Fibroblast of skin of right biceps (primary cell): ENCODE measurements at places on chromosomes 11 and 22.
A peak's percentile ranks its signal among the peaks of the same experiment; 100 is the strongest.

GRCh38 chr22:23915290-23915689, 21.1 kb downstream of the MIF start:
- no peak for DNase-seq

DNA sequence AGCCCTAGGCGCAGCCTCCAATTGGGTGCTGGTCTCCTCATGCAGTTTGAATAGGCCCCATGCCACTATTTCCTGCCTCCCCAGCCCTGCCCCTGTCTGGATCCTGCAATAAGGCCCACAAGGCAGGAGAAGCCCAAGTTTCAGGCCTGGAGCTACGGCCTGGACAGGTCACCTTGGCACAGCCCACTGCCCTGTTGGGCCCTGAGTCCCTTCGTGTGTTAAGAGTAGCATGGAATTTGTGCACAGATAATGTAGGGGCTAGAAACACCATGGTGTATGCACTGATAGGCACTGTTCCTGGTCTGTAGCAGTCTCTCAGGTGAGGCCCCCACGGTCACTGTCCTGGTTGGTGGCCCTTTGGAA, 20.1 kb downstream of the CDC45 start:
- no peak for DNase-seq

DNA sequence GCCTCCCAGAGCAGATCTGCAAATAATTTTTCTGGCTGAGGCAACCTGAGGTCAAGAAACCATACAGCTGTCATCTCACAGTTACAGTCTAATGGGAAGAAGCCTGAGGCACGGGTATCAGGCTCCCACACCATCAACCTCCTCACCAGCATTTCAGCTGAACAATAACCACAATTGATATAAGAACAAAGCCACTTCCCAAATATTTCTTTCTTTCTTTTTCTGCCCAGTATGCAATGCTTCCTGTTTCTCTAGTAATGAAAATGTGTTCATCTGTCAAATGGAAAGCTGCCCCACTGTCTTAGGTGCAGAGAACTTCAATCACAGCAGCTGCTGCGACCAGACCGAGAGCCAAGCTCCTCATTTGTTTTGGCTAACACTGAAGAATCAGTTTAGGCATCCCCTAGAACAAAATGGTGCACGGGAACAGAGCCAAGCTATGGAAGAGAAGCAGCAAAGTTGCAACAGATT, 108.4 kb downstream of the BLID start:
- no peak for DNase-seq

DNA sequence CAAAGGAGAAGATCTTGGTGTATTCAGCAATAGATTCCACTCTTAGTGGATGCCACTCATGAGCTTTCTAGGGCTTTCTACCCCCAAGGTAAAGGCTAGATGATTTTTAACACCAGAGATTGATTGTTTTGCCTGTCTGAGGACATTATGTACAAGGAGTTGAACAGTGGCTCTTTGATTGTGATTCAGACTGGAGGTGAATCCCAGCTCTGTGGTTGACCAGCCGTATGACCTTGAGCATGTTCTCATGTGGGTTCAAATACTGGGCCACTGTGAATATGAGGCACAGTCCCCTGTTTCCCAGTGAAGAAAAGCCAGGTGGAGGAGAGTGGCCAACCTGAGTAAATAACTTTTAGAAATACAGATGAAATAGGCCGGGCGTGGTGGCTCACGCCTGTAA, 24.0 kb upstream of the PARVB start:
- DNase-seq, result no peak

GRCh38 chr22:46156031-46156430, 5.7 kb downstream of the PPARA start:
- DNase-seq, result no peak

GRCh38 chr11:65712633-65713076, 603 bp downstream of the KAT5 start:
- no peak for DNase-seq

- DNase-seq, result no peak
Observed at GRCh38 chr11:6746086-6746618, 25.6 kb downstream of the OR2AG2 start.

GRCh38 chr11:75635066-75635862, 33.6 kb downstream of the MAP6 start:
- DNase-seq, result peak; percentile 53

DNA sequence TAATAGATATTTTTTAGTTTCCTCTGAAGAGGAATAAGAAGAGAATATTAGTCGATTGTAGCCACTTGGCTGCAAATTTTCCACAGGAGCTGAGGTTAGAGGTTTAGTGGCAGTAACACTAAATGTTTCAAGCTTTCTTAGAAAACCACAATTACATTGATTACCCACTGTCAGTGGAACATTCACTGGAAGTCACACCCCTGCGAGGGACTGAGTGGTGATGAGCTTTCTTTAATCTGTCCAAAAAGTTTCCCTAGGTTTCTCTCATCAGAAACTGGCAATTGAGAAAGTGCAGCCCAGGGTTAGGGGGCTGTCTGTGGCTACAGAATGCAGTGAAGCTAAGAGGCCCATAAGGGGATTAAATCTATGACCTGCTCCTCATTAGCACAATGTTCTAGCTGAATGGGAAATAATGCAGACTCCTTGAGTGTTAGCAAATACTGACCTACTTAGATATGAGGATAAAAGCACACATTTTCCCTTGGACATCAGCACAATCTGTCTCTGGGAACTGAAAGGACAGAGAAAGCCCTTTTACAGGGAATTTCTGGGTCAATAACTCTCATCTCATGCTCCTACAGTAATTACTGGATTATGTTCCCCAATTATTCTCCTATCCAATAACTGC, 189.5 kb downstream of the FAM76B start:
- no peak for DNase-seq

DNA sequence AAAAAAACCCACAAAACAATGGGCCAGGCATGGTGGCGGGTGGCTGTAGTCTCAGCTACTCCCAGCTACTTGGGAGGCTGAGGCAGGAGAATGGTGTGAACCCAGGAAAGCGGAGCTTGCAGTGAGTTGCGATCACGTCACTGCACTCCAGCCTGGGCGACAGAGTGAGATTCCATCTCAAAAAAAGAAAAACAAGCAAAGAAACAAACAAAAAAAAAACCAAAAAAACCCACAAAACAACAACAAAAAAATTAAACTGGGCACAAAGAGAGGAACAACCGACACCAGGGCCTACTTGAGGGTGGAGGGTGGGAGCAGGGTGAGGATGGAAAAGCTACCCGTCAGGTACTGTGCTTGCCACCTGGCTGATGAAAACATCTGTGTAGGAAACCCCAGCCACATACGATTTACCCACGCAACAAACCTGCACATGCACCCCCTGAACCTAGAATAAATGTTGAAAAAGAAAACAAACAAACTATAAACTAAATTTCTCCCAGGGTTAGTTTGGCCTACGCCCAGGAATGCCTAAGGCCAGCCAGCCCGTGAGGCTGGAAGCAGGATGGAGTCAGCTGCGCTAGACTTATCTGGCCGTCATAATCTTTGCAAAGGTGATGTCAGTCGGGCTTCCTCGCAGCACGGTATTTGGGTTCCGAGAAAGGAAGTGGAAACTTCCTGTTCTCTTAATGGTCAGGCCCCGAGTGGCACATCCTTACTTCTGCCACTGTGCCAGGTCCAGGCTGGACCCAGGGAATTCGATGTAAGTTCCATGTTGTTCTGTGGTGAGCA, 21.9 kb upstream of the CYB5R3 start:
- DNase-seq, result no peak

- DNase-seq, result no peak
Observed at GRCh38 chr11:11268119-11268518, 84.9 kb downstream of the CSNK2A3 start.

GRCh38 chr11:63745304-63746170, 23.0 kb downstream of the ZFTA start:
- DNase-seq, result no peak

- DNase-seq, result no peak
Observed at GRCh38 chr22:43205748-43206508, 19.0 kb upstream of the TTLL12 start.

- DNase-seq, result no peak
Observed at GRCh38 chr11:11735586-11735985, 106.2 kb upstream of the USP47 start.

DNA sequence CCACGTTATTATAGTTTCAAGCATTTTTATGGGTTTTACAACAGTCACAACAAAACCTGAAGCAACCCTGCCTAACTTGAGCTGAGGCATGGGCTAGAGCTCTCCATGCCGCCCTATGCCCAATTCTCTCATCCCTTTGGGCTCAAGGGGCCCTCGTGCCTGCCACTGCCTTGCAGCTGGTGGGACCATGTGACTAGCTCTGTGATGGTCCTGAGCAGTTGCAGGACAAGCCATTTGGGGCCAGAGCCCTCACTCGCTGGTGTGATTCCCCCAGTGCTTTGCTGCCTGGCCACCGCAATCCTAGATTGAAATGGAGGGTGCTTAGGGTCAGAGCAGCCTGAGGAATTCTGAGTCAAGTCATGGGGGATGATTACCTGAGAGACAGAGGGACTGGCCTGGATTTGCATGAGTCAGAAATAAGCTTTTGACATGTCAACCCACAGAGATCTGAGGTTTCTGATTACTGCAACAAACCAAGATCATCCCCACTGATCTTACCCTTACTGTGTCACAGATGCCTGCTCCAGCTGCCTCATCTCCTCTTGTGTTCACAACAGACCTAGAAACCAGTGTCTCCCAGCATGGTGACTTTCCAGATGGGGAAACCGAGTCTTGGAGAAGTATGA, 323.7 kb downstream of the BRD1 start:
- no peak for DNase-seq

GRCh38 chr11:15148169-15148568, 33.4 kb downstream of the INSC start:
- DNase-seq, result no peak
